ENCODE measurements at places on chromosomes 1 and 21. TPM values are rescaled to one million over a fixed set of nuclear protein-coding genes. Genes with fewer than 3 reads are reported as not detected.
A peak's percentile ranks its signal among the peaks of the same experiment; 100 is the strongest.

DNA sequence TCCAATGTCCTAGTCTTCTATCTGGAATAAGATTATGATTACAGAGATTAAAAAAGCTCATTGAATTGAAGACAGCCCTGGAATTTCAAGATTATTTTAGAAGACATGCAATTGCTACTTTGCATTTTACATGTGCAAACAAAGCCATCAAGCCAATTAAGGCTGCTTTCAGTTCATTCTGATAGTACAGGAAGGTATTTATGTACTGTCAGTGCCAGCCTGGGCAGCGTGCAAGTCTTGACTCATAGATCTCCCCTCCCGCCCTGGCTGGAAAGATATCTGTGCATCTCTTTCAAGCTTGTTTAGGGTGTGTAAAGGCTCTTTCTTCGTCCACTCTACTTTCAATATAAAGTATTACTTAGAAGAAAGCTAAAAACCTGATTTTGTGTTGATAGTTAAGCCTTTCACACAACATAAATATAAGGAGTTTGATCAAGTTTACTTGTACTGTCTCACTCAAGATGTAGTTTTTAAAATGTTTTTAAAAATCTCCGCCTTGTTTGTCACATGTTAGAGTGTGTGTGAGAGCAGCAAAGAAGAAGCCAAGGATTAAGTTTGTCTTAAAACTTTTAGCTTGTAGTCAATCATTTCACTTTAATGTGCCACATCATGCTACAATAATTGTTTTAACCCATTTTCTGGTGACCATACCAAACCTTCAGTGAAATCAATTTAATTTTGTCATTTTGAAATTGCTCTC is 13.6 kb upstream of the LYPLAL1 start:
- H3K27ac ChIP-seq = no peak overlapping the region
- no peaks in the 10 kb centered on the region for H3K36me3 ChIP-seq
- H3K4me1 ChIP-seq = no peaks in the 10 kb centered on the region
- DNase-seq = no peak
- no peaks in the 10 kb centered on the region for H3K27me3 ChIP-seq
- H3K4me3 ChIP-seq = no peak overlapping the region

DNA sequence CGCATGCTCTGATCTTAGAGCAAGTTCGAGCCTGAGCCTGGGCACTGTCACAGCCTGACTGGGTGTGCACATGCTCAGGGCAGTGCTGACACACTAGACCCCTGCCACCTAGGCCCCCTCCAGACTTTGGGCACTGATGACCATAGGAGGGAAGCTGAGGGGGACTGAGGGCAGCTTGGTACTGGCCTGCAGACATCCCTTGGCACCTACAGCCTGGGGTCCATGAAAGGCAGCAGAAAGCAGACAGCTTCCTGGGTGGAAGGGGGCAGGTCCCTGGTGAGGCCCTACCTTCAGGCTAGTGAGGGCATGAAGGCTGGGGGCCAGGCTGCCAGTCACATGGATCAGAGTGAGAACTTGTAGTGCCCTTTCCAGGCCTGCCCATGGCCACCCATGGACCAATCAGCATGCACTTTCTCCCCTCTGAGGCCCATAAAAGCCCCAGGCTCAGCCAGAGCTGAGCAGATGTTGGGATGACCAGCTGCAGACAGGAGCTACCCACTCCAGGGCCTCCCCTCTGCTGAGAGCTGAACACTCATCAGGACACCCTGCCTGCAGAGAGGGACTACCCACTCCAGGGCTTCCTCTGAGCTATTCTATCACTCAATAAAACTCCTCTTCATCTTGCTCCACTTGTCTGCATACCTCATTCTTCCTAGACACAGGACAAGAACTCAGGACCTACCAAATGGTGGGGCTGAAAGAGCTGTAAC is 680.8 kb downstream of the MATN1 start:
- no peak for DNase-seq
- 0 out of 2 replicates have a peak, but pooled peaks cover 6% of the 10 kb centered on the region for H3K36me3 ChIP-seq
- no peak overlapping the region for H3K4me3 ChIP-seq
- no peak overlapping the region for H3K27ac ChIP-seq
- H3K4me1 ChIP-seq = peaks cover 15% of the 10 kb centered on the region
- H3K27me3 ChIP-seq = peaks cover 2% of the 10 kb centered on the region

DNA sequence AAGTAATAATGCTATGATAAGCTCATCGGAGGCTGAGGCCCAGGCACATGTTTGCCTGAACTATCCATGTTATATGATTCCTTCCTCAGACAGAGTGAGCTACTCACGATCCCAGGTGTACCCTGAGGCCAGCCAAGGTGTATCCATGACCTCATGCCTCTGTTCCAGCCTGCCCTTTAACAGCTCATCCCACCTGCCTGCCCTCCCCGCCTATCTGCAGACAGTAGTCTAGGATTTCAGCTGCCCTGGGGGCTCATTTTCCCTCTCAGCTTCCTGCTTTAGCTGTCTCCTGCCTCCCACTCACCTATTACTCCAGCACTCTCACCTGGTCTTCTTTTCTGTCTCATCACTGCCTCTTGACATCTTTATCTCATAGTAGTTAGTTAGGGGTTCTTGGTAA is 1.9 kb upstream of the IL24 start:
- no peaks in the 10 kb centered on the region for H3K36me3 ChIP-seq
- H3K27ac ChIP-seq = no peak overlapping the region
- H3K4me1 ChIP-seq = peaks cover 16% of the 10 kb centered on the region
- DNase-seq = no peak
- no peaks in the 10 kb centered on the region for H3K27me3 ChIP-seq

GRCh38 chr1:10431070-10431730 is 967 bp downstream of the CENPS start:
- peak overlapping the region; percentile 55 for H3K27ac ChIP-seq
- H3K4me1 ChIP-seq = peaks cover 16% of the 10 kb centered on the region
- H3K4me3 ChIP-seq = peak overlapping the region; percentile 77
- no peak for DNase-seq

DNA sequence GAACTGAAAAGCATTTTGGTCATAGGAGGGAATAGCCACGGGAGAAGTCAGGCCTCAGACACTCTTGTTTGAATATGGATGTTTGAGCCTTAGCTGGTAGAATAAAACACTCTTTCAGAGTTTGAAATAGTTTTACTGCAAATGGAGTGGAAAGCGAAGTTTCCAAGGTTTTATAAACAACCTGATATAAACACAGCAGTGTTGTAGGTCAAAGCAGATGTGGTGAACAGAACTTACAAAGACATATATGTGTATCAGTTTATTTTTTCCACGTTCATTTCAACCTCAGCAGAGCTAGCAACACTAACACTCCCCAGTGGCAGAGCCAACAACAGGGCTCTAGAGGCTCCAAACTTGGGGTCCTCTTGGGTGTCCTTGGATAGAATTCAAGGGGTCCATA is 89.9 kb downstream of the WLS start:
- H3K27ac ChIP-seq = peak overlapping the region; percentile 53
- no peaks in the 10 kb centered on the region for H3K36me3 ChIP-seq
- H3K27me3 ChIP-seq = no peaks in the 10 kb centered on the region
- H3K4me1 ChIP-seq = peaks cover 36% of the 10 kb centered on the region

Gene YY1AP1
- 41.8 TPM for total RNA-seq

Data from WTC11 (cell line).